Activated T-helper 17 cell treated with anti-CD3 and anti-CD28 coated beads, Interleukin-2, amount 50 U/mL, for 72 hours (primary cell): ENCODE measurements at places on chromosomes 5 and 9.

- ATAC-seq, result no peak
Observed at GRCh38 chr9:104227108-104227507, 133.0 kb downstream of the SMC2 start.

GRCh38 chr5:172525996-172526360, 71.7 kb upstream of the SH3PXD2B start:
- ATAC-seq, result no peak

- ATAC-seq, result no peak
Observed at GRCh38 chr9:102054811-102055210, 316.4 kb upstream of the GRIN3A start.

- ATAC-seq, result no peak
Observed at GRCh38 chr5:139461698-139462097, 845 bp downstream of the ECSCR start.

- ATAC-seq, result no peak
Observed at GRCh38 chr5:40628407-40628806, 51.3 kb upstream of the PTGER4 start.

DNA sequence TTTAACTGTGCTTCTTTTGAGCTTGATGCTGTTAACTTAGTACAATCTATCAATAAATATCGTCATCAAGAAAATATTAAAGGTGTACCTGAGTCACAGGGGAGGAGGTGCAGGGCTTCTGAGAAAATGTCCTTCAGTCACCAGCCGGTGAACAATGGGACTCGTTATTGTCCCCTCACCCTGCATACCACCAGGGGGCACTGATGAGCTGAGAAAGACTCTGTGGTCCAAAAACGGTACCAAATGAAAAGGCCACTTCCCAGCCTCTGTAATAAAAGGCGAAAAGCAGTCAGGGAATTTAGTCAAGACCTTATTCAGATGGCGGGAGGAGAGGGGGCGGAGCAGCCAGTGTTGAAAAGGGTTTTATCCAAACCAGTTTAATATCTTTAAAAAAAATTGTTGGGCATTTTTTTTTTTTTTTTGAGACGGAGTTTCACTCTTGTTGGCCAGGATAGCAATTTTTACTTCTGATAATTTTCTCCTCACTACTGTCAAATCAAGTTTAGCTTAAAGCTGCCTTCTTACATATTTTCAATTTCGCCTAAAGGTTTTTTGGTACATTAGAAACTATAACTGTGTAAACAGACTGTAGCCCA, 271.9 kb upstream of the ADAMTS16 start:
- ATAC-seq, result peak; percentile 29

- ATAC-seq, result no peak
Observed at GRCh38 chr5:60668686-60669304, 31.2 kb downstream of the DEPDC1B start.

GRCh38 chr5:140509898-140510297, 37.6 kb upstream of the EIF4EBP3 start:
- no peak for ATAC-seq

DNA sequence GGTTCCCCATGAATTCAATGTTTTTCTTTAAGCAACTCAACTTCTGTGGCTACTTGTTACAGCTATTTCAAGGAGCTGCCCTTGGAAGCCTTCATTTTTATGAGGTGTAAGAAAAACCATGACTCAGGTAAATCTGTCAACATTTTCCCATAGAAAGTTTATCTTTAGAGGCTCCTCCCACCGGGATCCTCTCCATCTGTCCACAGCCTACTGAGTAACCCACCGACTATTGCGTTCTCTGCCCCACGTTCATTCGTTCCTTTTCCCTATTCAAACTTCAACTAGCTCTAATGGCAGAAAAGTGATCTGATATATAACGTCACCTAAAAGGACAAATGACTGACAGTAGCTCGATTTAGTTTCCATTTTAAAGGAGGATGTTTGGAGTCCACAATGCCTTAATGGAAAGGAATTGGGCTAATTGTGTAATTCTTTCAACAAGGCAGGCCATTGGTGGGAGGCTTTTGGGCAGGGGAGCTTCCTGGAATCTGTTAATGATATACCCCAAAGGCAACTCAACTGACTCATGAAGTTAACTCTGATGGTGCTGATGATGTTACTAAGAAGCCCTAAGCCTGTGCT, 29.3 kb upstream of the NR3C1 start:
- no peak for ATAC-seq

DNA sequence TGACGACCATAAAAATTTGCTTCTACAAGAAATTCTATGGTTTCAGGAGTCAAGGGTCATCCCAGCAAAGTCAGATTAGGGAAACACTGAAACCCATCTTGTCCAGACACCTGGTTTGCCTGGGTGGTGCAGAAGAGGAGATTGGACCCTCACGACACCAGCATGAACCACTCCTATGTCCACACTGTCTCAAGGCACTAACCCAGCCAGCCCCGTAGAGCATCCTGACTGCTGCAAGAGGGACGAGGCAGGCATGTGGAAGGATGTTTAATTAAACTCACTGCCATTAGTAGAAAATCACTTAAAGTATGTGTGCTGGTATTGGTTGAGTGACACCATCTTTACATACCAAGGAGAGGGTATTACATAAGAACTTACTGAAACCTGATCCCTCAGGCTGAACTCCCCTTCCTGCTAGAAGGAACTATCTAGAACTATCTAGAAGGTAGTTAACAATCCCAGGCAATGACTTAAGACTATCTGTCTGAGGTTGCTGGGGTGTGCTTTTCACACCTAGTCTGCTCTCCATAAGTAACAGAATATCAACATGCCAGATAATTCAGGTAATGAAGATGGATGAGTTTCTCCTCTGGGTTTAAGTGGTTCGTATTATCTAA, 93.6 kb downstream of the SEMA6A start:
- no peak for ATAC-seq

DNA sequence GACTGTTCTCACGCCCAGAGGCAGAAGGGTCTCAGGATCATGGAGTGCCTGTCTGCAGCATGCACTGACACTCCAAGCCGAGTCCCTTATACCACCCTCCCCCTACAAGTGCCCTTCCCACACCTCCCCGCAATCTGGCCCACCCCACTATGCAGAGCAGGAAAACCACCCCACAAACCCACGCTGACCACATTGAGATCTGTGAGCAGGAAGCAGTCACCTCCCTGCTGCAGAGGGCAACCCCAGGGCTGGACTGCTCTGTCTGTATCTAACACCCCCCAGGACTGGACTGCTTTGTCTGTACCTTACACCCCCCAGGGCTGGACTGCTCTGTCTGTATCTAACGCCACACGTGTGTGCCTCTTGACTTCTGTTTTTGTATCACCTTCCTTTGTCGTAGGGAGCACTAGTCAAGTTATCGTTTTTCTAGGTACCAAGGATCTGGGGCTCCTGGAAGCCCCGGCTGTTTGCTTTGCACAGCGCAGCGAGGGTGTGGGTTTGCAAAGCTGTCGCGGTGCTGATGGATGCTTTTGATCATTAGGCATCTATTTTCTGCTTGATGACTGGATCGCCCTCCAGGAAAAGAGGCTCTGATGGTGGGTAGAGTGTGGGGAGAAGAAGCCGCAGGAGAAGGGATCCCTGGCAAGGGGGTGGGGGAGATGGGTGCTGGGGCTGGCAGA, 21.5 kb downstream of the OLFM1 start:
- no peak for ATAC-seq

GRCh38 chr5:130868186-130868840, 296.7 kb downstream of the HINT1 start:
- no peak for ATAC-seq

DNA sequence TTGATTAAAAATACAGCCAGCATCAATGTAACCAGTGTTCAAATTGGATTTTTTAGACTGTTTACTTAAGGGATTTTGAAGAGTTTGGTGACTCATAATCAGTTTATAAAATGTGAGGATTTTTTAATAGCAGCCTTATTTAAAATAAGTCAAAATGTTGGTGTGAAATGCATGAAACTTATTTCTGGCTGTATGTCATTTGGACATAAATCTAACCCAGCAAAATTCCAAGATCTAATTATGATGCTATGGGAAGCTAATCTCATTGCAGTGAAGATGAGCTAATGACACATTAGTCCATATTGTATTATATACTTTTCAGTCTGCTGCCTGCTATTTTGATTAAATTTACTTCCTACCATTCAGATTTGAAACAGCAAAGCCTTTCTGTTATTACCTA, 140.3 kb downstream of the AOPEP start:
- ATAC-seq, result no peak

- peak; percentile 38 for ATAC-seq
Observed at GRCh38 chr5:148697180-148697808, 43.0 kb upstream of the HTR4 start.
